Lower lobe of right lung (tissue), 2 donors: ENCODE measurements at places on chromosomes 5 and 9. TPM values are rescaled to one million over a fixed set of nuclear protein-coding genes. Genes with fewer than 3 reads are reported as not detected.

DNA sequence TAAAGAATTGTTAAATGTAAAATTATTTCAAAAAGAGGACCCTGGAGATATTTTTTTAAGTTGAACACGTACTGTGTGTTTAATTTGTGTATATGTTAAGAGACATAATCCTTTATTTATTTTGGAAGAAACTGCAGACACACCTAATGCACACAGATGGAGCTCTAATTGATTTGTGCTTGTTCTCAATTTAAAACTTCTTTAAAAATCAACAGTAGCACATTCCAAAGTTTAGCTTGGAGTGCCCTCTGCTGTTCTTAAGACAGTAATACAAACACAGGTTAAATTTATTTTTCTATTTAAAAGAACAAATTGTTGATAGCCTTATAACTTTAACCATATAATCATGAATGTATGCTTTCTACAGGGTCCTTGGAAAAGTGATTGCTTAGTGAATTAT is 277.6 kb upstream of the ADAMTS16 start:
- H3K36me3 ChIP-seq: no peaks in the 10 kb centered on the region
- H3K27me3 ChIP-seq: no peaks in the 10 kb centered on the region
- no peaks in the 10 kb centered on the region for H3K4me1 ChIP-seq
- H3K4me3 ChIP-seq: no peak overlapping the region
- no peak for DNase-seq

The ARL10 gene
- total RNA-seq: 5.4 TPM

The PCDHA4 gene
- total RNA-seq: 0.59 TPM

The CD72 gene
- total RNA-seq: 4.5 TPM

GRCh38 chr5:64312491-64312890 is 146.8 kb downstream of the RNF180 start:
- no peak overlapping the region for H3K4me3 ChIP-seq
- H3K36me3 ChIP-seq: no peaks in the 10 kb centered on the region
- H3K4me1 ChIP-seq: no peaks in the 10 kb centered on the region
- H3K27me3 ChIP-seq: no peaks in the 10 kb centered on the region
- H3K27ac ChIP-seq: no peak overlapping the region

DNA sequence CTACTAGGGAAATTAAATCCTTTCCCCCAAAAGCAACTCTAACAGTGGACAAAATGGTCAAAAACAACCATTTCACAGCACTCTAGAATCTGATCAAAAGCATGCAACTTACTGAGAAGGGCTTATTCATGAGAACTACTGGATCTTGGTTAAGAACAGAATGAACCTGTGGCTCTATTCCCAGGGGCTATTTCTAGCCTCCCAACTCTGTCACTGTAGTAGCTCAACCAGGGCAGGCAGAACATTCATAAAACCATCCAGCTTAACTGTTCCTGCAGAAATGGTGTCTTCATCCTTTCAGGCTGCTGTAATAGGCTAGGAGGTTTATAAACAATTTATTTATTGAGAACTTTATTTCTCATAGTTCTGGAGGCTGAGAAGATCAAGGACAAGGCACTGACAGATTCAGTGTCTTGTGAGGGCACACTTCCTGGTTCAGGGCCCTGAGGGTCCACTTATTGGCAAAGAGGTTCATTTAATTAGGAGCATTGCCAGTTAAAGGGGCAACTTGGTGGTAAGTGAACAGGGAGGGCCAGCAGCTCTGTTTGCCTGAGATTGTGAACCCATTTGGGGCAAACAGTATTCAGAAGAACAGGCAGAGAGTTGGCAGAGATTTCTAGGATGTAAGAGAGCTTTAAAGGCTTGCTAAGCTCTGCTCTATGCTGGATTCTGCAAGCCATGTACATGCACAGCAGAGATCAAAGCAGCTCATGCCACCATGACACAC is 238.5 kb upstream of the FBXL7 start:
- peaks cover 5% of the 10 kb centered on the region for H3K4me1 ChIP-seq
- no peaks in the 10 kb centered on the region for H3K36me3 ChIP-seq
- DNase-seq: no peak

- no peaks in the 10 kb centered on the region for H3K4me1 ChIP-seq
Observed at GRCh38 chr5:86861512-86861911, 243.8 kb downstream of the COX7C start.

The HAPLN1 gene
- total RNA-seq: 0.21 TPM
